ENCODE measurements at places on chromosomes 13 and 19.
A peak's percentile ranks its signal among the peaks of the same experiment; 100 is the strongest.

- peak; percentile 40 for DNase-seq
These were observed 1.5 kb downstream of the MYADM start for GRCh38 chr19:53868892-53869804.

GRCh38 chr19:13172346-13173138 lies 22.3 kb downstream of the IER2 start:
- DNase-seq, result no peak

- DNase-seq, result no peak
These were observed 1.1 kb downstream of the SAFB2 start for GRCh38 chr19:5621311-5621944.

DNA sequence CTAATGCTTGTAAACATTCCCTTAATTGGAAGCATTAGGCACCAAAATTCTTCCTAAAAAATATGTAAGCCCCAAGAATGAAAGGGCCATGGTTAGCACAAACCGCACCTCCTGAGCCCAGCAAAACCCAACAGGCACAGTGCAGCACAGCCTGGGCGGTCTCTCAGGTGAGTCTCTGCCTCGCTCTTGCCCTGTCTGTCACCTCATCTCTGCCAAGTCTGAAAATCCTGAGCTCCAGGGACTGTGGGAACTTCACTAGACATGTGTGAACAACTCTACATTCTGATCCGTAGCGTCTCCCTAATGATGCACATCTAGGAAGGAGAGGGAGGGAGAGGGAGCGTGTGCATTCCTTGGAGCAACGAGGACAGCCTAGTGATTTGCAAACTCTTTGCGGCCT lies 88.8 kb upstream of the GJB6 start:
- no peak for DNase-seq

GRCh38 chr13:74444161-74444571 lies 310.0 kb upstream of the KLF12 start:
- no peak for DNase-seq

GRCh38 chr13:30874561-30874960 lies 31.5 kb upstream of the MEDAG start:
- DNase-seq, result no peak

- no peak for DNase-seq
These were observed 9.7 kb upstream of the PTBP1 start for GRCh38 chr19:787536-787935.

DNA sequence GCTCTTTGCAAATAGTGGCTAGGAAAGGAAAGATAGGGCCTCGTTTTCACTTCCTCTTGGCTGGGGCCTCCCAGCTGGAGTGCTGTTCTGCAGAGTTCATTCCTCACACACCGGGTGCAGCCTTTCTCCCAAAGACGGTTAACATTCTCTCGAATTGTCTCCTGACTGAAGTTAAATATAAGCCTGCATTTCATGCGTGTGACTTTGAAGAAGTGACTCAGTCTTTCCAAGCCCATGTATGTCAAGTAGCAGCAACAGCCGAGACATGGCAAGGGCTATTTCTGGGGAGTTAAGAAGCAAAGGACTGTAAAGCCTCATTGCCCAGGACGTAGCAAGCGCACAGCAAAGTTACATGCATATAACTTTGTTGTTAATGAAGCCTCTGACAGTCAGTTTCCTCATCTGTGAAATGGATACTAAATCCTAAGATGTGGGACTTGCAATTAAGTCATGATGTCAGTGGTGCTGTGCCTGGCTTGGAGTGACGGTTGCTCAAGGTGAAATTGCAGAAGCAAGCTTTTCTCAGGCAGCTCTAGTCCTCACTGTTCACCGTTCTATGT lies 502.4 kb downstream of the MYO16 start:
- no peak for DNase-seq

- no peak for DNase-seq
These were observed 87.3 kb upstream of the RFC3 start for GRCh38 chr13:33730619-33731018.

- DNase-seq, result no peak
These were observed 115.4 kb downstream of the UGGT2 start for GRCh38 chr13:95937714-95938320.

DNA sequence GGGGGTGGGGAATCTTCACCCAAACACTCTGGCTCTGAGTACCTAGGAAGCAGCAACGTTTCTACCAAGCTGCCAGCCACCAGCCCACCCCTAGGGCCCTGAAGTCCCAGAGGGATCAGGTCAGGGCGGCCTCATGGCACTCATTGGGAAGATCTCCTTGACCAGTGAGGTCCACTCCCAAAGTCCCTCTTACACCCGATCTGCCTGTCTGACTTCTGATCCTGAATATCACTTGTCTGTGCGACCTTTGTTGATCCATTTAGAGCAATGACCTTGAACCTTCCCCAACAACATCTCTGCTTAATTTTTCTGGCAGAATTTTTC lies 2.1 kb upstream of the GNA15 start:
- no peak for DNase-seq

GRCh38 chr13:103625194-103625593 lies 559.0 kb upstream of the SLC10A2 start:
- DNase-seq, result no peak

GRCh38 chr13:51068501-51068900 lies 42.6 kb downstream of the C13orf42 start:
- no peak for DNase-seq

- DNase-seq, result no peak
These were observed 190.9 kb downstream of the ZNF486 start for GRCh38 chr19:20357921-20358320.

GRCh38 chr13:98298599-98298998 lies 121.5 kb upstream of the RNF113B start:
- DNase-seq, result no peak

- DNase-seq, result no peak
These were observed 211.9 kb downstream of the NALCN start for GRCh38 chr13:101204270-101205020.

GRCh38 chr19:28213470-28214082 lies 999.4 kb downstream of the UQCRFS1 start:
- DNase-seq, result no peak

DNA sequence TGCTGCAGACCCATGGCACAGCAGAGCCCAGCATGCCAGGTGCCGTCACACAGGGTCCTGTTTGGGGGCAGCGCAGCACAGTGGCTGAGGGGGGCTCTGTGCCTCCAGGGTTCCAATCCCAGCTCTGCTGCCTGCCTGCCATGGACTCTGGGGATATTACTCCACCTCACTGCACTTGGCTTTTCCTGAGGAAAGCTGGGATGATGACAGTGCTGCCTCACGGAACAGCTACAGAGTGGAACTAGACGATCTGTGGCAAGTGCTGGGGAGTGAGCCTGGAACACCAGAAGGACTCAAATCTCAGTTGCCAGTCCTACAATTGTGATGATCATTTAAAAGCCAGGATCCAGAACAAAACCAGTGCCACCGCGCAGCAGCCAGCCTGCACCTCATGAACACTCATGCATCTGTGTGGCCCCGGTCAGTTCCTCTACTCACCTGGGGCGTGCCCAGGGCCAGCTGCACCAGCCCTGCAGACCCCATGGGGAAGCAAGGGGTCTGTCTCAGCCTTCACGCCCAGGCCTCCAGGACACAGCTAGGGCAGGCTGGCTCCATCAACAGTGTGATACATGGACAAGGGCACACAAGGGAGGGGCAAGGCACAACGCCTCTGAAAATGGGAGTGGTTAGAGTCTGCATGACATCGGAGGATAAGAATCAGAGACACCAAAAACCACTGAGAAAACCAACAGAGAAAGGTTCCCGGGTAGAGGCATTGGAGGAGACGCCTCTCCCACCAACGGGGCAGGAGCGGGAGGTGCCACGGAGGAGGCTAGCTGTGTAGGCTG lies 55.2 kb downstream of the ATP7B start:
- no peak for DNase-seq

DNA sequence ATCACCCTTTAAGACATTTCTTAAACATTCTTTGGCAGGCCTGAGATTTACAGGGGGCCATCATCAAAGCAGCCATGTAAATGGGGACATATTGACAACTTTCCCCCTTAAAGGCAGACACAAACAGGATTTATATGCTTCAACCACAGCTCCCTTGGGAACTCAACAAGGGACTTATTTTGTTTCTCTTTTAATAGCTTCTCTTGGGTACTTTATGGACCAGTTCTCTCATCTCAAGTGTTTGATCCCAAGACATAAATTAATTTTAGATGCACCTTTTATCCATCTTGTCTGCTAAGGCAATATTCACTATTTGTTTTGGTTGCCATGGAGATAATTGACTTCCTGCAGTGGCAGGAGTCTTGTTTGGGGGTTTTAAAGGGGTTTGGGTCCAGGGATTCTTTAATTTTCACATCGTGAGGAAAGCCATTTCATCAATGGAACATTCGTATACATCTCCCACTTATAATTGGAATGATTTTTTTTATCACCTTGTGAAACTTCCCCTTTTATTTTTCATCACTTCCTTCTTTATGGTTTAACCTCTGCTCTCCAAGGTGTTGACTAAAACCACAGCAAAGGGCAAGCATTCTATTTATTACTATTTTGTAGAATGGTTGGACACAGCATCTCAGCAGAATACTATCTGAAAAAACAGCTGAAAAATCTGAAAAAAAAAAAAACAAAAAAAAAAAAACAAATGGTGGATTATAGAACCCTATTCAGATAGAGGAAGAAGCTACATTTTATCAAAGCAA lies 726.0 kb downstream of the DIAPH3 start:
- DNase-seq, result peak; percentile 75

GRCh38 chr13:113759525-113760137 lies 605 bp downstream of the TMEM255B start:
- peak; percentile 55 for DNase-seq

GRCh38 chr13:72820156-72820897 lies 38.4 kb downstream of the PIBF1 start:
- DNase-seq, result no peak

DNA sequence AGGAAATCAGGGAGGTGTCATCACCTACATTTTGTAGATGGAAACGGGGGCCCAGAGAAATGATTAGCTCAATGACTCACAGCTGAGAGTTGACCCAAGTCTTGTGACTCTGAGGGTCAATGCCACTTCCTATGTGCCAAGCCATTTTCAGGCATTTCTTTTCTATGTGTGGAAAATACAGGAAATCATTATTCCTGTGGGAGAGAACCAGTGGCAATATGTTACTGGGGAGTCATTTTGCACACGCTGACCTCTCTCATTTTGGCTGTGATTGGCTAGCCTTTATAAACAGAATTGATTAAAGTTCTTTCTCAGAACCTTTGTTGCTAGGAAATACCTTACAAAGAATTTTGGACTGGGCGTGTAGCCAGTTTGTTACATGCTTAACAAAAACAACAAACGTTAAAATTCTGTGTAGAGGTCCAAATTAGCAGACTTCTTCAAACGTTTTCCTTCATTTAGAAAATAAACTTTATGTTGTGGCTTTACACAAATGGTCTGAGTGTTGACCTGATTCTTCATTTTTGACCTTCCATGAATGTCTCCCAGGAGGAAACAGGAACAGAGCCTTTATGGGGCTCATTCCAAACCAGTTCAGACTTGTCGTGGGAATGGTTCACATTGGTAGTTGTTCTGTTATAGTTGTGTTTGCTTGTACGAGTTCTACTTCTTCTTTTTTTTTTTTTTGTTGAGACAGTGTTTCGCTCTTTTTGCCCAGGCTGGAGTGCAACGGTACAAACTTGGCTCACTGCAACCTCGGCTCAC lies 11.4 kb downstream of the PCCA start:
- DNase-seq, result no peak

DNA sequence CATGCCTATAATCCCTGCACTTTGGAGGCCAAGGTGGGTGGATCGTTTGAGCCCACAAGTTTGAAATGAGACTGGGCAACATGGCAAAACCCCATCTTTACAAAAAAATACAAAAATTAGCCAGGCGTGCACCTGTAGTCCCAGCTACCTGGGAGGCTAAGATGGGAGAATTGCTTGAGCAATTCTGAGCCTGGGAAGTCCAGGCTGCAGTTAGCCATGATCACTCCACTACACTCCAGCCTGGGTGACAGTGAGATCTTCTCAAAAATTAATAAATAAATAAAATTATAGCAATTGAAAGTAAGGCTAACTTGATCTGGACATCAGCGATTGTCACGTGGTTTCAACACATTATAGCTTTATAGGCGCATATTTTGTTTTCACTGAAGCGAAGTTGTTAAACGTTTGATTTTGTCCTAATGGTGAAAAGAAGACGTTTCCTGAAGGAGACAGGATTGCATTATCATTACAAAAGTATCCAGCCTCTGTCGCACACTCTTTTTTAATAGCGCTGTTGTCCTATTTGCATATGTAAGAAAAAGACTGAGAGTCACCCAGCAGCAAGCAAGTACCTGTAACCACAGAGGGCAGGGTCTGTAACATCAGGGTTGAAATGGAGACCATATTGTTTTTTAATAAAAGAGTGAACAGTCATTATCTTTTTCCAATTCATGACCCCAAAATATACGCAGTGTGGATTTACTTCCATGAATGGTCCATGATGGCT lies 335.7 kb downstream of the DCT start:
- DNase-seq, result no peak

Data from NCI-H748 treated with DMSO at 0.1 percent for 48 hours (cell line).